ENCODE measurements at places on chromosomes 5 and 9.

GRCh38 chr9:114089206-114089840 lies 9.8 kb downstream of the KIF12 start:
- DNase-seq: no peak

DNA sequence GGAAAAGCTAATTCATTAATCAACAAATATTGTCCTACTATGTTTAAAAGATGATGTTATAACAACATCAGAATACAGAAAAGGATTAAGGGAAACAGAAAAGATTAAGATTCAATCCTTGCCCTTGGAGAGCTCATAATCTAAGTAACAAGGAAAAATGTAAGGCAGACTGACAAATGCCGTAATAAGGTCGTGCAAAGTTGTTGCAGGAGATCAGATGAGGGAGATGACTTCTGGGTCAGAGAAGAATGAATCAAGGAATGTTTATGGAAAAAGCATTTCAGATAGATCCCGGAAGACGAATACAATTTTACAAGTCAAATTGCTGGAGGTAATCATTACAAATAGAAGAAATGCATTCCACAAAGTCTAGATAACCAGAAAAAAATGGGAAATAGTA lies 6.4 kb downstream of the ADAMTS6 start:
- DNase-seq: no peak

GRCh38 chr5:33367416-33367815 lies 73.3 kb upstream of the TARS1 start:
- DNase-seq: no peak

DNA sequence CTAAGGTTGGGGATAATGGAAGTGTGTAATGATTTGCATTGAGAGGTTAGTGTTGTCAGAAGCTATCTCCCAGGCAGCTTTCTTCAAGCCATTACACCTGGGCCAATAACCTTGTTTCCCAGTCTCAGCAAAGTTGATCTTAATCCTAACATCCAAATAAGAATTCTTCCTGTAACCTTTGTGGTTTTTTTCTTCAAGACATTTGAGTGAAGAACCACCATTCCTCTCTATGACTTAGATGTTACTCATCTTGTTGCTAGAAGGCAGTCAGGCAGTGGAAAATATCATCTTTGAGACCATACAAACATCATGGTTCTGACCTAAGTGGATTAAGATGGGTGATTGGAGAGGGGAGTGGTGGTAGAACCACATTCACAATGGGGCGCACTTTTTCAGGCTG lies 103.5 kb downstream of the NDUFAF2 start:
- DNase-seq: peak; percentile 52

GRCh38 chr5:83548581-83548980 lies 77.0 kb downstream of the VCAN start:
- no peak for DNase-seq

DNA sequence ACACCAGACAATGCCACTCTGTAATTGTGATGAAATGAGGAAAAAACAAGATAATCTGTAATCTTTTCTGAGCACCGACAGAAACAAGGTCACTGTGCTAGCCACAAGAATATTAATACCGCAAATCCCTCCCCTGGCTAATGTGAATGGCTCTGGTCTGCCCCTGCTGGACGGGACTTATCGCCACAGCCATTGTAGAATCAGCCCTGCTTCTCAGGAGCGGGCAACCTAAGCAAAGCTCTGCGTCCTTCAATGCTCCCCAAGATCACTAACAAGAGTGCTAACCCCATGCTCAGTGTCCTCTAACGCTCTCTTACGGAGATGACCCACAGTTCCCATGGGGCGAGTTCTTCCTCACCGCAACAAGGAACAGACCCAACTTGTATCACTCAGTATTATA lies 42.7 kb downstream of the OR2V1 start:
- DNase-seq: no peak

DNA sequence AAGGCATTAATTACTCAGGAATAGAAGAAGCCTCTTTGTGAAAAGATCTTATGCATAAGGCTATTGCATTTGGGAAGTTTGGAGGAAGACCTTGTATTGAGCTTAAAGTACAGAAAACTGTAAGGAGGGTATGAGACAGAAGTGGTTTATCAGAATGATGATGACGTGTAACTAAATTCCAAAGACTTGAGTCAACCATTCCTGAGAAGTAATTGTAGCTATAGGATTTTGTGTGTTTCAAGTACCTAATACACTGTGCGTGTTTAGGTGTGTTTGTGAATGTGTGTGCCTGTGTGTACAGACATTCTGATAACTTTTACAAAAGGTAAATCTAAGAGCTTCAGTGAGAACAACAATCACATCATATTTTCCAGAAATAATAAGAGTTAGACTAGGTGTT lies 46.5 kb upstream of the IRX2 start:
- DNase-seq: no peak

GRCh38 chr5:178186427-178186826 lies 744 bp downstream of the GMCL2 start:
- DNase-seq: peak; percentile 3

- peak; percentile 56 for DNase-seq
Observed at GRCh38 chr9:115524453-115525059, 406.6 kb upstream of the TNC start.

DNA sequence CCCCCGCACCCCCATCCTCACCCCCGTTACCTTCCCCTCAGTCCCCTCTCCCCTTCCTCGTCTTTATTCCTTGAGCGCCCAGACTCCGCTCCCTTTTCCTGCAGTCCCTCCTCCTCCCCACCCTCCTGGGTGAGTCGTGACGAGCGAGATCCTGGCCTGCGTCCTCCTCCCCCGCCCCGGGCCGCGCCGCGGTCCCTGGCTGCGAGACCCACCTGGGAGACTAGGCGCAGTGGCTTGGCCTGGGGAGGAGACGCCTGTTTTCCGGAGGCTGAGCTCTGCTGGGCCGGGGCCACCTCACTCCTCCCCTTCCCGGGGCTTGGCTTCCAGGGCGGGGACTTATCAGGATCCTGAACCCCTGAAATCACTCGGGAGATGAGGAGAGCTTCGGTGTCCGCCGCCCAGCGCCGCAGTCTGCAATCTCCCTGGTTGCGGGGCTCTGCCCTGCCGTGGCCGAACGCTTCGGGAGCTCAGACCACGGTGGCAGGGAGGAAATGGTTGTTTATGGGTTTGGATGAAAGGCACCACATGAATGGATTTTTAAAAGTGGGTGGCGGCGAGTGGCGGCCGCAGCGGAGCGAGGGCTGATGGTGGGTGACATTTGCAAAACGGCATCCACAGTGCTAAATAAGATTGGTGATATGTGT lies 984 bp downstream of the STXBP1 start:
- peak; percentile 28 for DNase-seq

- peak; percentile 2 for DNase-seq
Observed at GRCh38 chr5:90473396-90474234, 956 bp downstream of the MBLAC2 start.

- DNase-seq: no peak
Observed at GRCh38 chr9:89639367-89639795, 34.6 kb downstream of the GADD45G start.

DNA sequence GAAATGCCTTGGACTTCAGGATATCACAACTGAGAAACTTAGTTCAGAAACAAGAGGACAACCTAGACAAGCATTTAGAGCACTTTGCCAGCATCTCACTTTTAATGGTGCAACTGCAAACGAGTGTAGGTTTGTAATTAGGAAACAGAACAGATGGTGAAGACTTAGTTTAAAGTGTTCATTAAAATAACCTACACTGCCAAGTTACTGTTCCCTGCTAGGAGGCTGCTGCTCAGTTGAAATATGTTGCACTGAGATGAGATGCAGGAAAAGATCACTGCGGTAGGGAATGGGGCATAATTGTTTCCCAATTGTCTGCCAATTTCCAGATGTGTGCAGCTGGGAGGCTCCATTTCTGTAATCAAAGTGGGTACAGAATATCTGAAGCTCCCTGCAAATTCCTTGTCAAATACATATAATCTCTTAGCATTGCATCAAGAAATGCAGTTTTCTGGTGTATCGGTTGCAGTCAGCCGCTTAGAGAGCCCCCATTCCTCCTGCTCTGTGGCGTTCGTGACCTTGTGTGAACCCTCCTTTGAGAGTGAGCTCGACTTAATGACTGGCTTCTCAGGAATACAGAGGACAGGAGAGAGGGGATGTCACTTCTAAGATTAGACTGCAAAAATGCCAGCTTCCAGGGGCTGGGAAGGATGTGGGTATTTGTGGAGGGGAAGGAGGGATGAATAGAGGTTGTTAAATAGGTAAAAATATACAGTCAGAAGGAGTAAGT lies 448.9 kb downstream of the MED10 start:
- no peak for DNase-seq

GRCh38 chr5:13944560-13945199 lies at the start of gene DNAH5:
DNAH5 (minus strand) TSS chr5:13944688; CDS start chr5:13944438, 250 bp downstream.
- no peak for DNase-seq

DNA sequence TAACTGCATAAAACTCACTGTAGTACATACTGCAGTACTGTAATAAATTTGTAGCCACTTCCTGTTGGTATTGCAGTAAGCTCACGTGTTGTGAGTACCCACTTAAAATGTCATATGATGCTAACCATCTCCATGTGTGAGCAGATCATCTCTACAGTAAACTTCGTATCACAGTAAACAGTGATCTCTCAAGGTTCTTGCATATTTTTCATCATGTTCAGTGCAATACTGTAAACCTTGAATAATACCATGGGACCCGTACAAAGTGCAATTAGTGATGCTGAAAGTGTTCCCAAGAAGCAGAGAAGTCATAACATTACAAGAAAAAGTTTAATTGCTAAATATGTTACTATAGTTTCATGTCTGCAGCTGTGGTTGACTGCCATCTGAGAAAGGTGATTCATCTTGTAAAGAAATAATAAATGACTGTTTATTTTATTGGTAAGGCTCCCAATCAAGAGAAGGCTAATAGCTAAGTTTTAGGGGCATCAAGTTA lies 253.8 kb upstream of the POU5F2 start:
- DNase-seq: no peak

DNA sequence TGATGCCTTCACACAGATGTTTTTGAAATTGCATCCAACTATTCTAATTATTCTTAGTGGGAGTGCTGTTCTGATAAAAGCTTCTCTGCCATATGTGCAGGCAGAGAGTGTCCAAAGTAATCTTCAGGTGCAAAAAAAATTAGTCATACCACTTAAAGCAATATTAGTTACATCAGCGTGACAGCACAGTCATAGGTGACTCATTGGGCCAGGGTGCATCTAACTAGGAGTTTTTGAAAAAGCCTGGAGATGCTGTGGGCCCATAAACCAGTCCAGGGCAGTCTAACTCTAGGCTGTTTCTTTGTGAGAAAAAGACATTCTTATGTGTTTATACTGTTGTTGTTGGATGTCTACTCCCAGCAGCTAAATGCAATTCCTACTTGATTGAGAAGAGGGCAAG lies 33.0 kb upstream of the C6 start:
- DNase-seq: peak; percentile 36

DNA sequence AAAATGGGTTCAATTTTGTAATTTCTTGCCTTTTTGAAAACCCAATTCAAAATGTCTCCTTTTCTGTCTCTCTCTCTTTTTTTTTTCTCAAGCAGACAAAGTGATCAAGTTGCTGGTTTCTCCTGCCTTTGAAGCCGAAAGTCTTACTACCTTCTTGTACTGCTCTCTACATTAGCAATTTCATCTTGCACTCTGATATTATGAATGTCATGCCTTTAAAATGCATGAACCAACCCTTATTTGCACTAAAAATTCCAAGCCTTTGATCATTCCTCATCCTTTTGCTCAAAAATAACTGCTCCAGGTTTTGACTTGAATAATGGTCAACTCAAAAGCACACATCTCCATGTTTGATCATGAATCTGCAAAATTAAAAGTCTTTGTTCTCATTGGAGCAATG lies 125.2 kb downstream of the CETN3 start:
- DNase-seq: no peak

DNA sequence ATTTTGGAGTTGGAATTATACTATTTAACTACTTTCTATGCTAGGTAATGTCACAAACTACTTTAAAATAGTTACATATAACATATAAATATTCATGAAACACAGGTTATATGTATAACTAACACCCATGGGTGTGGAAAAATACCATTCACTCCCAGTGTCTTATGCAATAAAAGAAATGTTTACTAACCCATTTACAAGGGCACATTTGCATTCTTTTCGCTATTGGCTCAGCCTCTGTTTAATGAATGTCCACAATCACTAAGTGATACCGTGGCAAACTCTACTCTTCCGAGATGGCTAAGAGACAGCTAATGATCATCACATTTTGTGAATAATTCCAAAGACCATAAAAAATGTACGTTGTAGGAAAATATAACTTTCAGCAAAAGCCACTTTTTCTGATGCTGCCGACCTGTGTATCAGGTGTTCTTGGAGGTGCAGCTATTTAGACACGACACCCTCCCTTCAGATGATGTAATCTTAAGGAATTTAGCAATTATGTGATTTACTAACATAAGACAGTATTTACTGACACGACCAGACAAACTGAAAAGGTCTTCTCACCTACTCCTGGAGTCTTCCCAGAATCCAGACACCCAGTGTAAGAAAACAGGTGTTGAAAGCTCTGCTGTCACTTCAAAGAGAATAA lies 121.7 kb upstream of the FAM120A start:
- DNase-seq: no peak

GRCh38 chr9:91657501-91657900 lies 233.9 kb upstream of the NFIL3 start:
- DNase-seq: no peak

DNA sequence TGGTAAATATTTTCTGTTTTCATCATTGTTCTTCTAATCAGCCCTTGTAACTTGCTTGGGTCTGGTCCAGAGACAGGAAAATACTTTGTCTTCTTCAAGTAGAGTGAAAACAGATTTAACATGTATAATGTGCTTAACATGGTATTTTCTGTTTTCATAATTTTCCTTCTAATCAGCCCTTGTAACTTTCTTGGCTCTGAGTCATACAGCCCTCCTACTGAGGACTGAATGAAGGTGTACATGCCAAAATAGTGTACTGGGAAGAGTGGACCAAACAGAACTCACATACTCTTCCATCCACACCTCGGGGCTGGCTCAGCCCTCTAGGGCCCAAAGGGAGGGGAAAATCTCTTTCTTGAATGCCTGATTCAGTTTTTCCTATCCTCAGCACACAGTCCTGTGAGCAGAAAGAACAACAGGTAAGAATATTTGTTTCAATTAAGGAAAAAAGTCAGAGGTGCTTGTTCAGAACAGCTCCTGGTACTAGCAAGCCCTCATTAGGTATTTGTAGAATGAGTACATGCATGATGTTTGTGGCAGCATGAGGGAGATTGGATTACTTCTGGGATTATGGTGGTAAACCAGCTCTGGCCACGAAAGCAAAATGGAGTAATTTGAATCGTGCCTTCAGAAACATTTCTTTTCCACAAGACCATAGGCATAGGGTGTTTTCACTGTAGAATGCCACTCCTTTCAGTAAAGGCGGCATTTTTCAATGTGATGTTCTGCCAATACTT lies 24.2 kb upstream of the MACIR start:
- DNase-seq: no peak

DNA sequence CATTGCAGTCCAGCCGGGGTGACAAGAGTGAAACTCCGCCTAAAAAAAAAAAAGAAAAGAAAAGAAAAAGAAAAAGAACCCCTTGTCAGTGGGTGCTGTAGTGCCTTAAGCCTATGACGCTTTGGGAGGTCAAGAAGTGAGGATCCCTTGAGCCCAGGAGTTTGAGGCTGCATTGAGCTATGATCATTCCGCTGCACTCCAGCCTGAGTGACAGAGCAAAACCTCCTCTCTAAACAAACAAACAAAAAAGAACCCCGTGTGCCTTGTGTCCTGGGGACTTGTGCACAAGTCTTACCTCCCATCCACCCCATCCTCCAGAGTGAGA lies 33.5 kb upstream of the STXBP1 start:
- DNase-seq: no peak

GRCh38 chr5:40098313-40098712 lies 581.4 kb upstream of the PTGER4 start:
- DNase-seq: no peak

GRCh38 chr9:71896761-71897160 lies 14.2 kb downstream of the ABHD17B start:
- DNase-seq: no peak

Data from amniotic stem cell (primary cell).